ENCODE measurements at places on chromosomes 7 and 10.

DNA sequence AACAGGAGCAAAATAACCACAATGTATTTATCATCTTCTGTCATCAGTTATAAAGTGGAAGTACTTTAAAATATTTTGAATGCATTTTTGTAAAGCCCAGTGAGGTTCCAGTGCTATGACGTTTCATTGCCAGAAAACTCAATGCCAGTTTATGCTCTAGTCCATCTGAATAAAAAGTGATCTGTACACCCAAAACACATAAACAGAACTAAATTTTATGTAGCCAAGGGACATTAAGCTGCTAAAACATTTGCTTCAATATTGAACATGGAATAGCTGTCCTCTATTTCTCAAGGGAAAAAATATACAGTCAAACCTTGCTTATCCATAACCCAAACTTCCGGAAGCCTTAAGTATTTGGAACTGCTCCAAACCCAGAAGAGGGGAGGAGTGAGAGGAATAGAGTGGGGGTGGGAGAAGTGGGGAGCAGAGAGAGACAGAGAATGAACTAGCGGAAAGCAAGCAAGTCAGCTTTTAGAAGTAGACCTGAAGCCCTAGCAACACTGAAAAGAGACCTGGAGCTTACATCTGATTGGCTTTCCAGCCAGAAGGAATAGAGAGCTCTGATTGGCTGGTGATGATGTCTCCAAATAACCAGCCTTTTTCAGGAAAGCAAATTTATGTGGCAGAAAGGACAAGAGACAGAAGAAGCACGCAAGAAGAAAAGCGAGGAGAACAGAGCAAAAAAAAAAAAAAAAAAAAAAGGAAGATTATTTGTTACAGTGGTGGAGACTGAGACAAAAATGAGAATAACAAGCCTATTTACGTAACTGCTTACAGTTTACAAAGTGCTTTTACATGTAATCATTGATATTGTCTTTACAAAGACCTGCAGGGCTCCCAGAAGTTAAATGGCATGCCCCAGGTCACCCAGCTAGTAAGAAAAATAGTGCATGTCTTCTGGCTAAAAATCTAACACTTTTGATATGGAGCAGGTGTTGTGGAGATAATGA lies 196.0 kb downstream of the RNLS start:
- no peak overlapping the region for H3K27ac ChIP-seq
- H3K4me1 ChIP-seq, result peaks cover 6% of the 10 kb centered on the region
- no peak for DNase-seq
- no peak overlapping the region for H3K4me3 ChIP-seq
- H3K27me3 ChIP-seq, result no peaks in the 10 kb centered on the region
- peaks cover 2% of the 10 kb centered on the region for H3K36me3 ChIP-seq

DNA sequence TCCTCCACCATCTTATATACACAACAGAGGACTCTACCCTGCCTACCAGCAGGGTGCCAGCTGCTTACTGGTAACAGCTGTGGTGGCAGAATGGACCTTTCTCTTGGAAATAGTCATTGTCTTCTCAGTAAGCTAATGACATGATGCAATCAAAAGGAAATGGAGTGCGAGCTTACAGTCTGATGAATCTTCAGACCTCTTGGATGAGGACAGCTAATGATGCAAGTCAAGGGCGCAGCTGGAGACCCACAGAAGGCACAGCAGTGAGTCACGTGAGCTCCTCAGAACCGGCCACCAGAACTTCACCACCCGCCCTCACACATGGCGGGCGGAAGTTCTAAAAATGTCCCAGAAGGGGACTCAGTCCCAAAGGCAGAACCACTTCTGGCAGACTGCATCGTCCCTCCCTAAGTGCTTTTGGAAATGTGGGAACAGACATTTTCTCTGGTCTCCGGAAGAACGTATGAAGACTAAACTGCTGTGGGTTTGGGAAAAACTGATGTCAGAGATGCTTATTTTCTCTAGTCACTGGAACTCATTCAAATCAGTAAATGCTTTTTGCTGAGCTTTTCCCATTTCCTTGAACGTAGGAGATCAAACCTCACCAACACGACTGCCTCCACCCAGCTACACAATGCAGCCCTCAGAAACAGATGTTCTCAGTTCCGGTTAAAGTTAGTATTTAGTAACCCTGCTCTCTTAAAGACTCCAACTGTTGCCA lies 96.4 kb downstream of the FAS start:
- H3K27ac ChIP-seq, result no peak overlapping the region
- peaks cover under 1% of the 10 kb centered on the region for H3K27me3 ChIP-seq
- DNase-seq, result no peak
- H3K4me3 ChIP-seq, result no peak overlapping the region

GRCh38 chr10:43453266-43453831 lies 16.4 kb downstream of the ZNF487 start:
- H3K36me3 ChIP-seq, result no peaks in the 10 kb centered on the region
- H3K4me3 ChIP-seq, result no peak overlapping the region
- peaks cover 15% of the 10 kb centered on the region for H3K4me1 ChIP-seq
- peak overlapping the region; percentile 43 for H3K27ac ChIP-seq
- no peak for DNase-seq

DNA sequence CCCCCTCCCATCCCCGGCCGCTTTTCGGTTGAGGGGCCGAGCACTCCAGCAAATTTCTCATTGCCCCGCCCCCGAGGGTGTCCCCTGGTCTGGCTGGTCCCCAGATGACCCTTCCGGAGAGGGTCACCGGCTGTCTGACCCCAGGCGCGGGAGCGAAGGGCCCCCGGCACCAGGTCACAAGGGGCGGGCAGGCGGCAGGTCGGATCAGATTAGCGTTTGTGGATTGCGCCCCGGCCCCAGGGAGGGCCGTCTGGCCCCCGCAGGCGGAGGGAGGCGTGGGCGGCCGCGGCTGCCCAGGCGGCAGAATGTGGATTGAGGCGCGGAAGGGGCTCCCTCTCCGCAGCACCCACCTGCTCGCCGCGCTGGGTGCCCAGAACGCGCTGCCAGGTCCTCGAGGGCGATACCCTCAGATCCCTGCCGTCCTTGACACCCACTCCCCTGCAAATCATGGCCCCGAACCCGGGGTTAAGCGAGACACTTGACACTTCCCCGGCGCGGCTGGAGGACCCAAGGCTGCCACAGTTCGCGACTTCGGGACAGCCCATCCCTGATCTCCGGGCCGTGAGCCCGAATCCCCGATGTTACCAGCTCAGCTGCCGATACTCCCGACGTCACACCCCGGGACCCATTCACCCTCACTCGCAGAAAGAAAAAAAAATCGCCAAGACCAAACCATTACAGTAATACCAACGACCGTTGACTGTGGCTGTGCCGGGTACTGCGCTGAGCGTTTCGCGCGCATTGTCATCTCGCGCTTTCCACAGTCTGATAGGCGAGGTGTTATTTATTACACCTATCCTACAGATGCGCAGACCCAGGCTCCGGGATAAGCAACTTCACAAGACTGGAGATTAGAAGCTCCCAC lies 953 bp downstream of the NODAL start:
- H3K27ac ChIP-seq, result no peak overlapping the region
- peak overlapping the region; percentile 56 for H3K4me3 ChIP-seq
- peaks cover 16% of the 10 kb centered on the region for H3K4me1 ChIP-seq
- peaks cover 4% of the 10 kb centered on the region for H3K36me3 ChIP-seq

DNA sequence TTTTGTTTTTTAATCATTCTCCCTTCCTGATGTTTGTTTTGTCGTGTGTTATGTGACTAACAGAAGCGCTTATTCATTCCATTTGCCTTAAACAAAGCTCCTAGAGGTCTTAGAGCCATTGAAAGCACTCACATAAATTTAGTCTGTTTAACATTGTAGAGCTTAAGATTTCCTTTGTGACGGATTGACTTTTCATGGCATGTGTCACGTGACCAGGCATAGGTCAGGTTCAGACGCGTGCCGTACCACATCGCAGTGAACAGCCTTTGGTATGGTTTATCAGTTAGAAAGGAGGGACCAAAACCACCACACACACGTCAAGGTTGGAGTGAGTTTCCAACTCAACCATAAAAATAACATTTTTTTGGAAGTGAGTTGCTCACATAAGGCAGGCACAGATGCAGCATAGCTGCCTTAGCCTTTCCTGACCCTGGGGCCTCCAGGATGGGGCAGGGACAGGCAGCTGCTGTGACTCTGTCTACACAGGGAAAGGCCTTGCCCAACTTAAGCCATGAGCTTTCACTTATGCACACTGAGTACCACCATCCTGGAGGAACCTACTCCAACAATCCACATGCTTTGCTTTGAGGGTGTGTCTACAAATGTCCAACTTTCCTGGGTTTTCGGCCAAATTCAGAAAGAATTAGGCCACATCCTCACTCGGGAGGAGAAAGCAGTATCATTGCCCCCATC lies 55.5 kb downstream of the WDFY4 start:
- H3K4me3 ChIP-seq, result no peak overlapping the region
- peaks cover 22% of the 10 kb centered on the region for H3K27me3 ChIP-seq
- H3K27ac ChIP-seq, result no peak overlapping the region
- peak; percentile 26 for DNase-seq
